Activated naive CD4-positive, alpha-beta T cell treated with Interleukin-2 at 50 U/mL for 16 hours (primary cell): ENCODE measurements at places on chromosomes 5 and 9.
A peak's percentile ranks its signal among the peaks of the same experiment; 100 is the strongest.

DNA sequence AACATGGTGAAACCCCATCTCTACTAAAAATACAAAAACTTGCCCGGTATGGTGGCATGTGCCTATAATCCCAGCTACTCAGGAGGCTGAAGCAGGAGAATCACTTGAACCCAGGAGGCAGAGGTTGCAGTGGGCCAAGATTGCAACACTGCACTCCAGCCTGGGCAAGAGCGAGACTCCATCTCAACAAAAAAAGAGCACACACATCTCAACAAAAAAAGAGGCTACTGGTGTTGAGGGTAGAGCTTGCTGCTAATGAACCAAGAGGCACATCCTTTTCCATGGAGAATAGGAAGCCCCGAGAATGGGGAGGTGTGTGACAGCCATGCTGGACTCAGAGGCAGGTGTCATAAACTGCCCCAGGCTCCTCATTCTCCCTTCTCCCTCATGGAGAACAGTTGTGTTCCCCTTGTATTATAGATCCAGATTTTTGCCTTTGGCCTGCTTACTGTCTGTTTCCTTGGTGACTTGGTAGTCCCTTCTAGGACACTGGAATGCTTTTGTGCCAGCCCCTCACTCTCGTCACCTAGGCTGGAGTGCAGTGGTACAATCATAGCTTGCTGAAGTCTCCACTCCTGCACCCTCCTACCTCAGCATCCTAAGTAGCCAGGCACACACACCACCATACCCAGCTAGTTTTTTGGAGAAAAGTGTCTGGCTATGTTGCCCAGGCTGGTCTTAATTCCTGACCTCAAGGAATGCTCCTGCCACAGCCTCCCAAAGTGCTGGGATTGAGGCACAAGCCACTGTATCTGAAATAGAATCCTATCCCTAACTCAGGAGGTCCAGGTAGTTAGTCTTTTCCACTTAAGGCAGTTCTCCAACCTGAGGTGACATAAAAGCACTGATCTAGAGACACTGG, 5.1 kb downstream of the RPL12 start:
- DNase-seq: no peak

- no peak for DNase-seq
Measured at GRCh38 chr5:137036640-137037039, 462.5 kb downstream of the SPOCK1 start.

DNA sequence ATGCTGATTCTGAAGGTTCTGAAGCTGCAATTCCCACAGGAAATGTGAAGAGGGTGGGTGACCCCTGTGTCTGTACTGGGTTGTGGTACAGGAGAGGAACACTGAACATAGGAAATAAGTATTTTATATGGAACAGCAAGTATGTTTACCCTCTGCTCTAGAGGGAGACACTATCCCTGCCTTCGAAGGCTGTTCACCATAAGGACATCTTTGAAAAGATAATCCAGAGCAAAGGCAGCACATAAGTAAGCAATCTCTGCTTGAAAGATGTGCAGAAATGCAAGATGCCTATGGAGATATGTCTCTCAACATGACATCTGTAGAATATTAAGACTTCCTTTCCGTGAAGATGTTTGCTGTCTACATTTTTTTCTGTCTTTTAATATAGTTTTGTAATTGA, 184.4 kb upstream of the EFNA5 start:
- DNase-seq: no peak

DNA sequence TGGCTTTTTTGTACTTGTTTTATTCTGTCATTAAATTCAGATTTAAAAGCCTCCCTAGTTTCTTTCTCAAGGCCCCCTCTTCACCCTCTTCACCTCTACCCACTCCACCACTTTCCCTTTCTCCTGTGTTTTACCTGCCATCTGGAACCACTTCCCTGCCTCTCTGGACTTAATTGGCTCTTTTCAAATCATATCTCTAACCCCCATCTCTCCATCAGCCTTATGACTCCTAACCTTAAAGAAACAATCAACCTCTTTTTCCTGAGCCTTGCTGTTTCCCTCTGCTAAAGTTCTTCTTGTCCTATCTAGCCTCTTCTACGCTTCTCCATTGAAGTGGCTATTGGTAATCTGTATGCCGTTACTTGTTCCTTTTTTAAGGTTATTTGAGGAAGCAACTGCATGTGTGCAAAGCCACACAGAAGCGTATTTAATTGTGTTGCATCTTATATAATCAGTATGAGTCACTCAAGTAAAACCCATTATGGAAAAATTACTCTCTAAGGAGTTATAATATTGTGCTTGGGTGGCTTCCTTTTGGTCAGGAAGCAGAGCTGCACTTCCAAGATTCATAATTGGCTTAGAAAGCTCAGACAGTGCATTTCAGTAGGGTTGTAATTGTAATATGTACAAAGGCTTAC, 653.6 kb upstream of the ITGA1 start:
- DNase-seq: no peak

- no peak for DNase-seq
Measured at GRCh38 chr5:165495829-165496380, 1990.5 kb downstream of the MAT2B start.

- no peak for DNase-seq
Measured at GRCh38 chr5:173829826-173830225, 58.3 kb upstream of the CPEB4 start.

- DNase-seq: no peak
Measured at GRCh38 chr5:13921578-13921977, 22.9 kb downstream of the DNAH5 start.

- DNase-seq: peak; percentile 71
Measured at GRCh38 chr5:150778517-150779396, at the start of gene SMIM3. TSS of gene SMIM3 (plus strand) at chr5:150778757. CDS start at chr5:150795441, 16,684 bp downstream.

- no peak for DNase-seq
Measured at GRCh38 chr5:95590880-95591279, 29.0 kb upstream of the GPR150 start.

DNA sequence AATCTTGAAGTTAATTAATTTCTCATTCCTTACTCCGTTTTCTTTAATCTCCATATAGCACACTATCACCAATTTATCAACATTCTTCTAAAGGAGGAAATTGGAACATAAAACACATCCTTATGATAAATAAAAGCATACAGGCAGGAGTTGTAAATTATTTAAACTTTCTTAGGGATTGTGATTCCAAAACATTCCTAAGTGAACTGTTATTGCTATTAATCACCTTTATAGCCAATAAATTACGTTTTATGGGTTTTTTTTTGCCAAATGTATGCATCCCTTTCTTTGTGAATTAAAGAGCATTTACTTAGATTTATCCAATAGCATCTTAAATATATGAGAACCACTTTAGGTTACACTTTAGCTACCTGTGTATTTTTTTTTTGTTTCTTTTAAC, 55.3 kb downstream of the FBXO4 start:
- no peak for DNase-seq

GRCh38 chr5:17429353-17429752, 68.7 kb upstream of the TAF11L2 start:
- DNase-seq: no peak

- DNase-seq: peak; percentile 39
Measured at GRCh38 chr9:14692470-14693250, 572 bp downstream of the ZDHHC21 start.

GRCh38 chr9:26768145-26768544, 124.5 kb downstream of the CAAP1 start:
- no peak for DNase-seq

- no peak for DNase-seq
Measured at GRCh38 chr9:27468000-27468399, 56.1 kb upstream of the IFNK start.

- DNase-seq: peak; percentile 70
Measured at GRCh38 chr9:97983589-97984187, 547 bp downstream of the ANP32B start.

DNA sequence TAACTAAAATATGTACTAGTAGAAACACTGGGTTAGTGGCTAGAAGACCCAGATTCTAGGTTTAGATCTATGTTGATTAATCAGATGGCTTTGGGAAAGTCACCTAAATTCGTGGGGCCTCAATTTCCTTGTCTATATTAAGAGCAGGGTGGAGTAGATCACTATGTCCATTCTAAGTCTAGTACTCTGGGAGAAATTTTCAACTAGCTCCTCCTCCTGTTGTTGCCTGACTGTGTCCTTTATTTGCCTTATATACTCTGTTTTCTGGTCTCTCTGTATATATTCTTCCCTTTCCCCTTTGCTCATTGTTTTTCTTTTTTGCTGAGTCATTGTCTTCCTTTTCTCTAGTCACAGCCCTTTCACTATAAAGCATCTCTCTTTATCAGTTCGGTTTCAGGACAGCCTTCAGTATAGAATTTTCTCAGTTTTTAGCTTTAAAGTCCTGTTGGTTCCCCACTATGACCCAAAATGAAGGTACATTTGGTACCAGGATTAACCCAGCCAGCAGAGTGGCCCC, 44.5 kb upstream of the CDH6 start:
- no peak for DNase-seq

DNA sequence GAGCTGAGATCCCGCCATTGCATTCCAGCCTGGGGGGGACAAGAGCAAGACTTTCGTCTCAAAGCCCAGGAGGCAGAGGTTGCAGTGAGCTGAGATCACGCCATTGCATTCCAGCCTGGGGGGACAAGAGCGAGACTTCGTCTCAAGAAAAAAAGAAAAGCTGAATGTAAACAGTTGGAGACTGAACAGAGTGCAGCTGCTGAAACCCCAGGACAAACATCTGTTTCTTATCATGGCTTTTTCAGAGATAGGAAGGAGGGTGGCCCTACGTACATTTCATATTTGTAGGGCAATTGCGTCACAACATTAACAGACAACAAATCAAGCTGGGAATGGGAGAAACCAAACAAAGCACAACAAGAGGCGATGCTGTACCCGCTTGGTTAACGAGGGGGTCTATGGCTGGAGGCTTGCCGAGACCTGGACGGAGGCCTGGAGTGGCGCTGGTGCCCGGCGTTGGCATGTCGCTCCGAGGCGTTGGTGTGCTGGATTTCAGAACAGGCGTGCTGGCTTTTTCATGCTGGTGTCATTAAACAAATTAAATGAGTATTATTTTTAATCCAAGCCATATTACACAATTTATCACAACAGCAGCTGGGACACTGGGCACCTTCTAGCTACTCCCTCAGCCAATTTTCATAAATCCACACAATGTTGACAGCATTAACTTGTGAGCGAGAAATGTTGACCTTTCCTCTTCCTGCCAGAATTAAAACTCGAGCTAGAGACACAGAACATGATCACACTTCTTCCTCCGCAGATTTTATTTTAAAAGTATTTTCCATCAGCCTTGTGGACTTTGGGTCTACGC, 76.1 kb downstream of the TLE1 start:
- no peak for DNase-seq
